Activated CD4-positive, alpha-beta memory T cell treated with anti-CD3 and anti-CD28 coated beads, Interleukin-2, amount 10 ng/mL, durations not matched to agents 7 days and 5 days (primary cell): ENCODE measurements at places on chromosomes 16 and 17. TPM values are rescaled to one million over a fixed set of nuclear protein-coding genes. Genes with fewer than 3 reads are reported as not detected.

GRCh38 chr16:69613378-69614154 is 47.8 kb downstream of the NFAT5 start:
- H3K36me3 ChIP-seq: peaks cover 14% of the 10 kb centered on the region
- peaks cover 12% of the 10 kb centered on the region for H3K4me1 ChIP-seq
- peak overlapping the region; percentile 1 for H3K27ac ChIP-seq
- no peak overlapping the region for H3K4me3 ChIP-seq
- no peaks in the 10 kb centered on the region for H3K27me3 ChIP-seq

DNA sequence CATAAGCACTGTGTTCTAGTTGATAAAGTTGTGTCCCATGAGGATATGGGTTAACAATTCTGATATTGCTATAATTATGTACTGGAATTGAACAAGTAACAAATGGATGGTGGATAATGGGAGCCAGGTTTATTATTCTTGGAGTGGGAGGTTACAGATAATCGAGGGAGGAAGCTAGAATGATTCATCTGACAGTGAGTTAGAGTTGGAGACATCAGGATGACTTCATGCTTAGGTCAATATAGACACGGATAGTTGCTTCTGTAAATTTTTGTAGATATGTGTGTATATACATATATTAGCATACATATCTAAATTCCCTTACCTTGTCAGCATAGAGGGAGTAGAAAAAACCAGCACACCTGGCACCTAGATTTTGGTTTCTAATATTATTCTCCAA is 293.4 kb downstream of the SHISA9 start:
- H3K4me1 ChIP-seq: no peaks in the 10 kb centered on the region
- H3K4me3 ChIP-seq: no peak overlapping the region
- DNase-seq: no peak

Gene CIBAR2
- total RNA-seq: not detected

DNA sequence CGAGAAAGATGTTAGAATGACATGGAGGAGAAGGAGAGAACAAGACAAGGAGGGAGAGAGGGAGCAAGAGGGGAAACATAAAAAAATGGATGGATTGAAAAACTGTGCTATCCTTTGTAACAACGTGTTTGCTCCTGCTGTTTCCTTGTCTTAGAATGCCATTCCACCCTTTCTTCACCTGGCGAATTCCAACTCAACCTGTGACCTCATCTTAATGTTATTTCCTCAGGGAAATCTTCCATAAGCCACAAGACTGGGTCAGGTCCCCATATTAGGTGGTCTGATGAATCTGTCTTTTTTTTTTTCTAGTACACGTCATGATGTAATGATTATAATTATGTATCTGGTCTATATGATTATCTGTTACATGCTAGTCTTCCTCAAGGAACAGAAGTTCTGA is 195.0 kb upstream of the MAF start:
- no peak overlapping the region for H3K27ac ChIP-seq
- H3K4me3 ChIP-seq: no peak overlapping the region
- H3K27me3 ChIP-seq: peaks cover 2% of the 10 kb centered on the region
- DNase-seq: no peak
- H3K36me3 ChIP-seq: no peaks in the 10 kb centered on the region
- no peaks in the 10 kb centered on the region for H3K4me1 ChIP-seq
